NCI-H524 (cell line): ENCODE measurements at places on chromosomes 11 and 22.
A peak's percentile ranks its signal among the peaks of the same experiment; 100 is the strongest.

DNA sequence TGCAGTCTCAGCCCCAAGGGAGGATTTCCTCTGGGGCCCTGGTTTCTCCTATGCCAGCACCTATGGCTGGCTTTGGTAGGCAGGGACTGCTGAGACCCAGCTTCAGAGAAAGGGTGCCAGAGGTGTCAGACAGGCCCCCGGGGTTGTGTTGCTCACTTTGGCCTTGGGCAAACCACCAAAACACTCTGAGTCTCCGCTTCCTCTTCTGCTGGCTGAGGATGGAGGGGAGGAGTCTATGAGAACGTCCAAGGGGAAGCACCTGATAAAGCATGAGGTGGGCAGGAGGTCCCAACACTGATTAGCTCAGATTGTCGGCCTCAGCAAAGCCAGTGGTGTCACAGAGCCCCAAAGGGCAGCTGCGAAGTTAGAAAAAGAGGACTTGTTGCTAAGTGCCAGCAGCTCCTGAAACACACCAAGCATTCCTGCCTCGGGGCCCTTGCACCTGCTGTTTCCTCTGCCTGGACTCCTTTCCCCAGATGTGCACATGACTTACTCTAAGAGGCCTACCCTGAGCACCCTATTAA lies 10.5 kb downstream of the SMTNL1 start:
- DNase-seq: no peak

DNA sequence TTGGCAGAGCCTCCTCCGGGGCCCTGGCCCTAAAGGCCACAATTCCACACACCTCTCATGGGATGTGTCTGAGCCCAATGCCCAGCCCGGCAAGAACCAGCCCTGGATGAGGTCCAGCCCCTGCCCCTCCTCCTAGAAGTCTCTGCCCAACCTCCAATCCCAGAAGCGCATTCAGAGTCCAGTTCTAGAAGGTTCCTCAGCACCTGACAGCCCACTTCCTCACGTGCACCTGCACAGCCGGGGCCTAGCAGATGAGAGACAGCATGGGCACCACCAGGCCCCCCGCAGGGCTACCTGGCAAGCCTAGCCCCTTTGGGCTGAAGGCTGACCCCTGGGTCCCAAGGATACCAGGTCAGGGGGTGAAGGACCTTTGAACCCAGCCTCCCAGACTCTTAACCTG lies 11.5 kb upstream of the CDKN1C start:
- no peak for DNase-seq

GRCh38 chr11:105923807-105924206 lies 98.2 kb downstream of the MSANTD4 start:
- DNase-seq: no peak

- no peak for DNase-seq
These were observed 48.2 kb upstream of the CHST1 start for GRCh38 chr11:45713573-45713972.

DNA sequence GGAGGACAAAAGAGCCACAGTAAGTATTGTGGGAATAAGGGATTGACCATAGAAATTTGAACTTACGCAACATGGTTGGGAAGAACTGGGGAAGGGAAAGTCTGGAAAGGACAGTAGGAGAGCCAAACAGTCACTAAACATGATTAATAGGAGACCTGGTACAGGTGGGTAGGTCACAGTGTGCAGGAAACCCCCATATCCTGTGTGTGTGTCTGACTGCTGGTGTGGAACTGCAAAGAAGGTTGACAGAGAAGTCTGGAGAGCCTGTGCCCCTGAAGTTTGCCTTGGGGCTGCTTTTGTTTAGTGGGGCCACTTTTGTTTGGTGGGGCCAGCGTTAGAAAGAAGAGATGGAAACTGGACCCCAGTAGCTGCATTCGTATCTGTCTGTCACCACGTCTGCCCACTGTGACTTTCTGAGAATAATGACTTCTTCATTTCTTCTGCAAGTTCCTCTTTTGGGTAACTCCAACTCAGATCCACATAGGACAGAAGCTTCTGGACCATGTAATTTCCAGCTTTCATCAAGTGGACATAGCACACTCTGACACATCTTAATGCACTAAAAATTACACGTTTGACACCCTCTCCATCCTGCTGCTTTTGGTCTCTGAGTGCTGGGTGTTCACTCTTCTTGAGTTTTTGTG lies 126.8 kb upstream of the RAG2 start:
- DNase-seq: no peak

DNA sequence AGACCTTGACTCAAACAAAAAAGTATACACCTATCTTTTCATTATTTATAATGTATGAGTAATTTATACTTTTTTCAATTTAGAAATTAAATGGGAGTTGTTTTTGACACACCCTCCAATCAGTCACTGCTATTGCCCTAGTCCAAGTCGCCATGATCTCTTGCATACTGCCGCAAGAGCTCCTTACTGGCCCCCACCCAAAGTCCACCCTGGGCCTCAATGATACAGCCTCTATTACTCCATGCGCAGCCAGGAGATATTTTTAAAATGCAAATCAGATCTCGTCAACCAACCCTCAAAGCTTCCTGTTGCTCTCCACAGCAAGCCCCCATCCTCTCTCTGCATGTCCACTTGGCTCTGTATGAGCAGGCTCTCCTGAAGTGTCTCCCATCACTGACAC lies 12.8 kb upstream of the LMO1 start:
- DNase-seq: no peak

- no peak for DNase-seq
These were observed 570.3 kb upstream of the ANO5 start for GRCh38 chr11:21622566-21622965.

- DNase-seq: peak; percentile 89
These were observed 966.3 kb downstream of the JRKL start for GRCh38 chr11:97356144-97356543.

DNA sequence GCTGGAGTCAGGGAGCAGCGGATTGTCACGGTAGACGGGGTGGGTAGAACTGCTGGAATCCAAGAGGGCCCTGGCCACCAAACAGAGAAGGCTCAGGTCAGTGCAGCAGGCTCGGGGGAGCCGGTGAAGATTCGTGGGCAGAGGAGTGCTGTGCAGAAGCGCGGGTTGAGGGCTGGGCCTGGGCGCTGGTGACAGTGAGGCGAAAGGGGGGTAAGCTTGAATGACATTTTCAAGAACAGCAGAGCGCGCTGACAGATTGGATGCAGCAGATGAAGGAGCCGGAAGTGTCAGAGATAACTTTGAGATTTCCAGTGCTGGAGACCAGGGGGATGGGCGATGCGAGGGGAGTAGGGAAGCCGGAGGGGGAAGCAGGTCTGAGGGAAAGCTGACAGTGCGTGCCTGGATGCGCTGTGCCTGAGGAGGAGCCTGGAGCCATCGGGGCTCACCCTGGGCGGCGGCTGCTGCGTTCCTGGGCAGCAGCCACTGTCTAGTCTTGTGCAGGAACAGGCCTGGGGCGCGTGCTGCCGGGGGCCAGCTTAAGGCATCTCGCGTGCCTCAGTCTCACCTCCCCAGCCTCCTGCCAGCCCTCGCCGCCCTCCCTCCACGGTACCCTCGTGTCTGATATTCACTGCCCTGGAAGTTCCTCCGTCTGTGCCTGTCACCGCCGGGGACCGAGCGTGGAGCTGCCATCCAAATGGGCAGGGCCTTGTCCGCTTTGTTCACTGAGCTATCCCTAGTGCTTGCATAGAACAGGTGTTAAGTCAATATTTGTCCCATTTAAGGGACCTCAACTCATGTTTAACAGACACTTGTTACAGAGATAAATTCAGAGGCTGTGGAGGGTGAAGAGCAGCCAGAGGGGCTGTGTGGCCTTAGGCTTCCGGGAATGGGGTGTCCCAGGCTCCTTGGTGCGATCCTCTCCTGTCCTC lies 5.2 kb downstream of the GRIK4 start:
- DNase-seq: peak; percentile 61

DNA sequence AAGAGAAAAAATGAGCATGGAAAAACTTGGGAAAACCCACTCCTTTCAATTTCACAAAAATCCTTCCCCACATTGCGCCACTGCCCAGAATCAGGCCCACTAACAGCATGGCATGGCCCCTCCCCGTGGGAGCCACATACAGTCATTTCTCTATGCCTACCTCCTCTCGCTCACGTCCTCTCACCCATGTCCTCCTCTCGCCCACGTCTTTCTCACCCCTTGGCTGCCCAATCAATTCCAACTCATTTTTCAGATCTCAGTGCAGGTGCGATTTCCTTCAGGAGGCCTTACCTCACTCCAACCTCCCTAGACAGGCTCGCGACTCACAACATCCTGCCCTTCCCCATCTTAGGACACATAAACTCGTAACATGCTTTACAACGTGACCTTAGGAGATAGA lies 229.2 kb downstream of the CADM1 start:
- no peak for DNase-seq

DNA sequence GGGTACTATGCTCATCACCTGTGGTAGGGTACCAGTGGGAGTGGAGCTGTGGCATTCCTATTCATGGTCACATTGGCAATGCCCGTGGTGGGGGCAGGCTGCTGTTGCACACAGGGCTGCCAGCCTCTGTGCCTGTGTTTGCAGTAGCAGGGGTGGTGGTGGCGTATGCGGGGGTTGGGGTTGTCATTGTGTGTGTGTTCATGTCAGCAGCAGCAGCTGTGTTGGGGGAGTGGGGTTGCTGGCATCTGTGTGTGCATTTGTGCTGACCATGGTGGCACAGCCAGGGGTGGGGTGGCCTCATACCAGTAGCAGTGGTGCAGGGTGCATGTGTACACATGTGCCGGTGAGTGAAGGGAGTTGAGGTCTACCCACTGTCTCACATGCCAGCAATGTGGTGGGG lies 34.4 kb downstream of the TMEM225 start:
- no peak for DNase-seq

- peak; percentile 38 for DNase-seq
These were observed 28.8 kb downstream of the TOB2 start for GRCh38 chr22:41417622-41418390.

DNA sequence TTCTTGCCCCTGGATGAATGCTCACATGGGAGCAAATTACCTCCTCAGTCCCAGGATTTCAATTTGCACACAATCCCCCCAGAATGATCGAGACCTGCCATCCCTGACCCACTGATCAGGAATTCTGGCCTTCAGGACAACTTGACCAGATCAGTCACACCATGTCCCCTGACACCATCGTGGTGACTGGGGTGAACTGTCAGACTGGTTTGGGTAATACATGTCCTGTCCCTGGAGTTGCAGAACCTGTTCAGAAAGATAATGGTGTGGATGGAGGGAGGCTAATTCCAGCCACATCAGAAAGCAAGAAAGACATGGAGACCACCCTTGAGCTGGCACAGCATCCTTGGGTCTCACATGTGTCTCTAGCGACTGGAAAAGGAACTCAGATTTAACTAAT lies 57.9 kb upstream of the TOP3B start:
- DNase-seq: no peak

DNA sequence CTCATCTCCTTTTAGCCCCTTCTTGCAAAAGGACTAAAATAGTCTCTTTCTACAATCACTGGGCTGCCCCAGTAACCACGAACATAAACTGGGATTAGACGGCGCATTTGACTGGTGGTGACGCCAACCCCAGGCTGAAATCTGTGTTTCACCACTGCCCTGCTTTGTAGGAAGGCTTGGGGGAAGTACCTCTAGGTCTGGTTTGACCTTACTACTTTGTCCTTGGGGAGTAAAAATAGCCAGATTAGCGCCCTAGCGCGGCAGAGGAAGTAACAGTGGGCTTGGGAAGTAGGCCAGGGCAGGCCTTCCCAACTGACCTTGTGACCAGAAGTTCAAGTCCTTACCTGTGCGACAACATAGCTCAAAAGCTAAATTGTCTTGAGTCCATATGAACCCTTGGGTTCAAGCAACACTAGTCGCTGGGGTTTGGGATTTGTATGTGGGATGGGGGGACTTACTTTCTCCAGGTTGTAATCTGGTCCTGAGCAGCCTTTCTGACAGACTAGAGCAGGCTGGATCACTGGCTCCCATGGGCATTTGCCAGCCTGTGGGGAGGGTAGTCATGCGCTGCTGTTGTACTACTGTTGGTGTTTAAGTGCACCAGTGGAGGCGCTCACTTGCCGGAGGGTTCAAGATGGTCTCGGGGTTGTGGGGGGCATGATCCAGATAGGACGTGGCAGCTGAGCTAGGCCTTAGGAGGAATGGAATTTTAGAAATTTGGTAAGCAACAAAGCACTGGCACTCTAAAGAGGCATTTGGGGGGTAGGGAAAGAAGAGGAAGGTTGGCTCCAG lies 953 bp upstream of the PACS1 start:
- no peak for DNase-seq

DNA sequence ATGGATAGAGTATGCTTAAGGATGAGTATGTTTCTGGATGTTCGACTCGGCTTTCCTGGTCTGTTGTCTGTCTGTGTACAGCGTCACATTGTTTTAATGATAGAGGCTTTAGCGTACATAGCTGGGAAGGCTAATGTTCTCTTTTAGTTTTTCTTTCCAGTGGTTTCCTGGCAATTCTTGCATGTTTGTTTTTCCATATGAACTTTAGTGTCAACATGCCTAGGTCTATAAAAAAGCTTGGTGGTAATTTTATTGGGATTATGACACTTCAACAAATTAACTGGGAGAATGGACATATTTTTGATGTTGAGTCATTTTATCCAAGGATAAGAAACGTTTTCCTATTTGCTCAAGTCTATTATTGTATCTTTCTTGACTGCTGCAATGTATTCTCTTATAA lies 17.6 kb downstream of the F2 start:
- DNase-seq: no peak

DNA sequence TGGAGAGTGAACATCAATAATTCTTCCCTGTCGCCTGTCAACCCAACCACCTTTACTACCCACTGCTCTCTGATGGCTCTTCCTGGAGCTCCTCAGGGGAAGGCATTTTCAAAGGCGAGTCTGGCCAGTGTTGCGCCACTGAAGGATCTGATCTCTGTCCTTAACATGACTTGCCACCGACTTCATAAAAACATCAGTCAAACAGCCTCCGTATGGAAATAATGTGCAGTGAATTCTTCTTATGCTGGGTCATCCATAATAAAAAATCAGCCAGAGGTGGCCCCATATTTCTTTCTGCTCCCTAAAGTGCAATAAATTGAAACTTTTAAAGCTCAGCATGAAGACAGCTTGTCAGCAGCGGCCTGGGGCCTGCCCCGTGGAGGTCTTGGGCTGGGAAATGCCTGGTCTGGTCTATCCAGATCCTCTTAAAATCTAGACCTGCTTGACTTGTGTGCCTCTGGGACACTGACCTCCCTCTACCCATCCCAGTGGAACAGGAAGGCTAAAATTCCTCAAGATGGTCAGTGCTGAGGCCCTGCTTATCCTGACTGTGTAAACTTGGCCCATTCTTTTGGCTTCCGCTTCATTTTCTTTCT lies 199.5 kb downstream of the MYO18B start:
- no peak for DNase-seq

DNA sequence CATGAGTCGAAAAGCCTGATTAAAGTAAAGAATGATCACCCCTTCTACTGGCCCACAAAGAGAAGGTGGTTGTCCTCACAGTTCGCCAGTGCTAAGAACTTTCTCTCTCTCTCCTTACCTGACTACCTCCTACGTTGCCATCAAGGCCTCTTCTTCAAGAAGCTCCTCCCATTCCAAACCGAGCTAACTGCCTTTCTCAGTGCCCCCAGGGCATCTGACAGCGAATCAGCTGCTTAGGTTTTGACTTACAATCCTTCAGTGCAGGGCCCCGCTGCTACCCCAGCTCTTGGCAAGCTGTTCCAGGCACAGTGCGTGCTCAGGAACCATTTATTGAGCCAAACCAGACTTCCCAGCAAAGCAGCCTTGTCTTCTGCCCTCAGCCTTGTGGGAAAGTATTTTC lies 5.8 kb downstream of the VSTM5 start:
- DNase-seq: no peak
